ENCODE measurements at places on chromosomes 3 and 15. TPM values are rescaled to one million over a fixed set of nuclear protein-coding genes. Genes with fewer than 3 reads are reported as not detected.

GRCh38 chr3:158882445-158882844 lies 80.6 kb downstream of the MFSD1 start:
- no peak for DNase-seq

GRCh38 chr15:25486051-25486450 lies 47.2 kb upstream of the UBE3A start:
- no peak for DNase-seq

DNA sequence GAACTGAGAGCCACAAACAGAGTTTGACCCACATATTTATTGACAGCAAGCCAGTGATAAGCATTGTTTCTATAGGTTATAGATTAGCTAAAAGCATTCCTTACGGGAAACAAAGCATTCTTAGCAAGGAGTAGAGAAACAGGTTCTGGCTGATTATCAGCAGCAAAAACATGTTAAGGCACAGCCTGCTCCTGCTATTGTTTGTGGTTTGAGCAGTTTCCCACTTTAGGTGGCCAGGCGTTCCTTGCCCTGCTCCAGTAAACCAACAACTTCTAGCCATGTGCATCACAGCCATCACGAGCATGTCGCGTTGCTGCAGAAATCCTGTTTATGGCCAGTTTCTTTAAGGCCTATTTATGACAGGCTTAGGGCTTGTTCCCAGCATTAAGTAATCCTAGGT lies 44.7 kb upstream of the C2CD4B start:
- DNase-seq = no peak

Gene BCHE
- 6.3 TPM for total RNA-seq

Gene NPAP1
- total RNA-seq = 0.28 TPM

DNA sequence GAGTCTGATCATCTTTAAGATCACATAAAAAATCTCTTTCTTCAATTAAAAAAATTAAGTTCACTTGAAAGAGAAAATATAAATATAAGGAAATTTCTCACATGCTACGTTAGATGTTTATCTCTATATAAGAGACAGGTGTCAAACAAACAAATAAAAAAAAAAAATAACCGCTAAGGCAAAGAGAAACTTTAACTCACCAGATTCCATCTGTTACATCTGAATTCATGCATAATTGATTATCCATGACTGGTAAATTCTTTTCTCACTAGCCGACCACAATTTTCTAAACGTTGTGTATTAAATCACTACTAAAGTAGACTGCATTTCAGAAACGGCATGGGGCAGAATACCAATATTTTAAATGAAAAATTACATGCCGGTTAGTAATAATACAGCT lies 9.6 kb upstream of the SATB1 start:
- no peak for DNase-seq

Gene ROBO2
- 47.1 TPM for total RNA-seq

DNA sequence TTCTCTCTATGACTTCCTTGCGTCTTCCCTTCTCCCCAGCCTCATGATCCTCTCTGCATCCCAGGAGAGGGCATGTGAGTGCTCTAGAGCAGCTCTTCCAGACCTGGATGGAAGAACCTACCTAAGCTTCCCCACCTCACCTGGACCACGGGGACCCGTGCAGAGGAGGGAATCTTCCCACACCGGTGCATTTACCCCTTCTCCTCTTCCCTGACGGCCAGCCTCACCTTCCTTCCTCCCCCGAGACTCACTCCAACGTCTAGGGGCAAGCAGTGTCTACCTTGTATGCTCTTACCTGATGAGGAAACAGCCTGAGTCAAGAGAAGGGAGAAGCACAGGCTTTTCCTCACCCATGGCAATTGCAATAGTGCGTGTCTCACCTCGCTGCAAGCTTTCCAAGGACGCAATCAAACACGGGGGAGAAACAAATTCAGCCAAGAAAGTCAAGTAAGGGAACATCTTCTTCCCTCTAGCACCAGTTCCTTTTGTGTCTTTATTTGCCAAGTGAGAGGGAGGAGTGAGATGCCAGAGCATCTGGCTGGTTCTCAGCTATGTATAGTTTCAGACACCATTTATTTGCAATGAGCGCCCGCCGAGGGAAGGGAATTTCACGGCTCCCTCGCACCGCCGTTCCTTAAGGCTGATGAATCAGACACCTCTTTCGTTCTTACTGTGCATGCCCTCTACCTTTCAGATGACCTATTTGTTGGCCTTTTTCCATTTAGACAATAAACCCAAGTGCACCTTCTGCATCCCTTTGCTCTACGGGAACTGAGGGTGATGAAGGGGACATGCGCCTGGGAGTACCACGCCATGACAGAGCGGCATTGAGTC lies 1.8 kb upstream of the CCR9 start:
- no peak for DNase-seq

GRCh38 chr15:91291673-91292072 lies 191.6 kb downstream of the SV2B start:
- peak; percentile 41 for DNase-seq

DNA sequence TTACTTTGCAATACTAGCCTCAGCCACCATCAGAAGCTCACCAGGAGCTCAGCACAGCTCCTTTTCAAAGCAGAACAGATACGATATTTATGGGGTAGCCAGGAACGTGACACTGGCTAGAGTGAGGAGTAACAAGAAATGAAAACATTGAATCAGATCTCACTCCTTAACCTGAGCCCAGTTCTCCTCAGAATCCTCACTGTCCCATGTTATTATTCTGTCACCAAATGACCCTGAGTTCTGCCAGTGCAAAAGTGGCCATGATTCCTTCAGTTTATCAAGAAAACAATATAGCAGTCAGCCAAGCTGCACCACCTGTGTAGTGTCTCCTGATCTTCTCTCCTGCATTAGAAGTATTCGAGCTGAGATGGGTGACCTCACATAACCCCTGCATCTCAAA lies 956.7 kb downstream of the TUSC7 start:
- DNase-seq = no peak

Gene PIGBOS1
- total RNA-seq = 14.5 TPM
